Right cardiac atrium (tissue), 5 donors: ENCODE measurements at places on chromosomes 2 and 18. TPM values are rescaled to one million over a fixed set of nuclear protein-coding genes. Genes with fewer than 3 reads are reported as not detected.

The OSR1 gene
- polyA plus RNA-seq = 9.6 TPM

The LRRC30 gene
- polyA plus RNA-seq = not detected

The ARHGAP25 gene
- 5.9 TPM for polyA plus RNA-seq

The TMSB10 gene
- 805 TPM for polyA plus RNA-seq

The RAD51AP2 gene
- 0.14 TPM for polyA plus RNA-seq

The MYL1 gene
- 0.14 TPM for polyA plus RNA-seq

The EMILIN2 gene
- 3.8 TPM for polyA plus RNA-seq

The TXNDC2 gene
- polyA plus RNA-seq = not detected

The SLC9A4 gene
- not detected for polyA plus RNA-seq

The PHOSPHO2 gene
- polyA plus RNA-seq = 3.5 TPM

The SLC30A3 gene
- polyA plus RNA-seq = 7.3 TPM

The ZBTB7C gene
- 0.88 TPM for polyA plus RNA-seq

The RUFY4 gene
- not detected for polyA plus RNA-seq

The ZNF804A gene
- not detected for polyA plus RNA-seq

The KATNAL2 gene
- polyA plus RNA-seq = 5.0 TPM

The ABCG5 gene
- not detected for polyA plus RNA-seq

The CMPK2 gene
- 2.7 TPM for polyA plus RNA-seq

The ADGRF3 gene
- polyA plus RNA-seq = 0.14 TPM

The MYCN gene
- polyA plus RNA-seq = 0.29 TPM

The ALK gene
- 0.05 TPM for polyA plus RNA-seq

The LIMS4 gene
- polyA plus RNA-seq = 2.2 TPM

The G6PC2 gene
- polyA plus RNA-seq = not detected
